ENCODE measurements at places on chromosomes 5 and 9.
A peak's percentile ranks its signal among the peaks of the same experiment; 100 is the strongest.

DNA sequence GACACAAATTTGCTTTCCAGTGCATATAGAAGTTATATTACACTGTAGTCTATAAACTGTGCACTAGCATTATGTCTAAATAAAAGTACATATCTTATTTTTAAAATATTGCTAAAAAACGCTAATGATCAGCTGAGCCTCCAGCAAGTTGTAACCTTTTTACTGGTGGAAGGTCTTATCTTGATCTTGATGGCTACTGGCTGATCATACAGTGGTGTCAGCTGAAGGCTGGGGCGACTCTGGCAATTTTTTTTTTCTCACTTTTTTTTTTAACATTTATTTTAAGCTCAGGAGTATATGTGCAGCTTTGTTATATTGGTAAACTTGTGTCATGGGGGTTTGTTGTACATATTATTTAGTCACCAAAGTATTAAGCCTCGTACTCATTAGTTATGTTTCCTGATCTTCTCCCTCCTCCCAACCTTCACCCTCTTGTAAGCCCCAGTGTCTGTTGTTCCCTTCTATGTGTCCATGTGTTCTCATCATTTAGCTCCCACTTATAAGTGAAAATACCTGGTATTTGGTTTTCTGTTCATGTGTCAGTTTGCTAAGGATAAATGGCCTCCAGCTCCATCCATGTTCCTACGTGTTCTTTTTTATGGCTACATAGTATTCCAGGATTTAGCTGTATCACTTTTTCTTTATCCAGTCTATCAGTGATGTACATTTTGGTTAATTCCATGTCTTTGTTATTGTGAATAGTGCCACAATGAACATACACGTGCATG lies 38.6 kb upstream of the IFNE start:
- DNase-seq: no peak

DNA sequence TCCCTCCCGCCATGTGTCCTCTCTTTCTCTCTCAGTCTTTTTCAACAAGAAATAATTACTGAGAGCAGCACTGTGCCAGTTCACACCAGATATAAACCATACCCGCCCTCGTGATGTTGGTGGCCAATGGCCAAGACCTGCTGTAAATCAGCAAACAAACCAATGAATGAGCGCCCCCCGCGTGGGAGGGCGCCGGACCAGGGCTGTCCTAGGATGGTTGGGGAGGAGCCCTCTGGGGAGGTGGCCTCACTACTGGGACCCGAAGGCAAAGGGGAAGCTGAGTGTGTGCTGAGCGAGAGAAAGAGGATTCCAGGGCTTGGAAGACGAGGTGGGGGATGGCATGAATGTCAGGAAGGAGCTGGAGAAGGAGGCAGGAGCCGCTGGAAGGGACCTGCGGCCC lies 51.2 kb upstream of the BARHL1 start:
- no peak for DNase-seq

DNA sequence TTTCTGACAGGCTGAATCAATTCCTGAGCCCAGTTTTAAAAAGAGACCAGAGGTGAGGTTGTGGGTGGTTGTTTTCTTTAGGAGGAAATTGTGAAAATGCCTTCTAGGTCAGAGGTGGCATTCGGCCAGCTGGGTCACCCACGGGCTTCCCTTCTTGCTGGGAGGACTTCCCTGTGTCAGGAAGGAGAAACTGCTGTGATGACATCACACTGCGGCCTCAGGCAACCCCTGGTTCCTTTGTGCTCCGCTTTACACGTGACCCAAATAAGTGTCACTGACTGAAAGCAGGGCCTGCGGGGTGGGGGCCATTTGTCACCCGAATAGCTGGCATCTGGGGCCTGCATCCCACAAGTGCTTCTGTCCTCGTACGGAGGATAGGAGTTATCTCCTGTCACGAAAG lies 39.7 kb downstream of the FABP6 start:
- DNase-seq: peak; percentile 47

DNA sequence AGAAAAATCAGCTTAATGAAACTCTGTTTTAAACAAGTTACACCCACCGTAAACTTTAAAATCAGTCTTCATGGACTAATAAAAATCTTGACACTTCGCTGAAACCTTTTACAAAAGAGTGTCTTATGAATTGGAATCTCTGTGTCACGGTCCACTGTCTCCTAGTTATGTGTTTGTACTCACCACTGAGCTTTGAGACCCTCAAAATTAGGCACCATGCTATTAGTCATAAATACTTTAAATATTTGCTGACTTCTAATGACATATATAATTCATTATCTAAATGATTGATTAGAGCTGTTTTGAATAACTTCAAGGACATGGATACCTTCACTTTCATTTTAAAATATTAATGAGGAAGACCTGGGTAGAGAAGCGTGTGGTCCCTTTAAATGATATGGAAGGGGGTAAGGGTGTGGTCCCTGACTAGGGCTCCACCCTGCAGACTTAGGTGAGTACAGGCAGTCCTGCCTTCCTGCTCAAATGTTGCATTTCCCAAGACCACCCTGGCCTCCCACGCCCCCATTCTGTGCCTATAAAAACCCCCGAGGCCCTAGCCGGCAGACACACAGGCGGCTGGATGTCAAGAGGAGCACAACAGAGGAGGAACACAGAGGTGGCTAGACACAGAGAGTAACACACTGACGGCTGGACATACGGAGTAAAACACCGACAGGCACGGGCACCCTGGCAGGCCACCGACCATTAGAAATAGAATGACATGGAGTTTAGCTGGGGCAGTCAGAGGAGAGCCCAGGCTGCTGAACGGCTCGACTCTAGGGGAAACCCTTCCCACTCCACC lies 179.0 kb upstream of the CDH9 start:
- no peak for DNase-seq

DNA sequence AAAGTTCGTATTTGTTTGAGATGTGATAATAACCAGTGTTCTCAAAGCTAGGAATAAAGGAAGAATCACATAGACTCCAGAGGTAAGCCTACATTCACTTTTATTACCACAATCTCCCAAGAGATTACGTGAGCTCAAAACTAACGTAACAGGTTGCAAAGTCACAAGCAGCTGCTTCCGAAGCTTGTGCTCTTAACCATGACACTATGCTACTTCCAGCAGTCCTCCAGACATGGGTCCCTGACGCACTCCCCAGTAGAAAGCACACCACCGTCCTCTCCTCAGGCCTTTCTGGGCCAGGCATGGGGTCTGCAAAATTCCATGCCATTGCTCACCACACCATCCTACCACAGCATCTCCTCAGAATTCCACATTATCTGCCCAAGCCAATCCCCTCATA lies 84.6 kb downstream of the PAX5 start:
- DNase-seq: no peak

- DNase-seq: no peak
These were observed 181.8 kb downstream of the NXNL2 start for GRCh38 chr9:88716596-88717290.

DNA sequence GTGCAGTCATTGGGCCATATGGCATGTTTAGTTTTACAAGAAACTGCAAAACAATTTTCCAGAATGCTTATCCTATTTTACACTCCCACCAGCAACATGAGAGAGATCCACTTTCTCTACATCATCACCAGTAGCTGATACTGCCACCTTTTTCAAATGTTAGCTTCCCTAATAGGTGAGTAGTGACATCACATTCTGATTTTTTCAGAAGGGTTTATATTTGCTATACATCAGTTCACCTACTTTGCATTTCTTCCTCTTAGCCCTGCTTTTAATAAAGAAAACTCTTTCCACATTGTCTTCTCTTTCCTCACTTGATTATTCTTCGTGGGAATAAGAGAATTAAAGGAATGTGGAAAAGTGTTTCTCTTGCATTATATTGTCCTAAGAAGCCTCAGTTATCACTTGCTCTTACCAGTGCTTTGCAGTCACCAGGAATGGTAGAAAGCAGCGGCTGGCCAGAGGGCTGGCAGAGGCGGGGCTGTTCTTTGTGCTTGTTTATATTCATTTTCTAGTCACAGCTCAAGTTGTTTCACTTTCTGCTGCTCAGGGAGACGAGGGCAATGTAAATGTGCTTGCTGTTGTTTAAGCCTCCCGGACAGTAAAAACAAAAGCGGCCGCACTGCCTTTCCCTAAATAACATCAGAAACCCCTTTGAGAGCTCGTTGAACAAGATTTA lies 164.8 kb downstream of the HSD17B3 start:
- DNase-seq: peak; percentile 55

- no peak for DNase-seq
These were observed 240.6 kb downstream of the MARCHF11 start for GRCh38 chr5:15938961-15939360.

DNA sequence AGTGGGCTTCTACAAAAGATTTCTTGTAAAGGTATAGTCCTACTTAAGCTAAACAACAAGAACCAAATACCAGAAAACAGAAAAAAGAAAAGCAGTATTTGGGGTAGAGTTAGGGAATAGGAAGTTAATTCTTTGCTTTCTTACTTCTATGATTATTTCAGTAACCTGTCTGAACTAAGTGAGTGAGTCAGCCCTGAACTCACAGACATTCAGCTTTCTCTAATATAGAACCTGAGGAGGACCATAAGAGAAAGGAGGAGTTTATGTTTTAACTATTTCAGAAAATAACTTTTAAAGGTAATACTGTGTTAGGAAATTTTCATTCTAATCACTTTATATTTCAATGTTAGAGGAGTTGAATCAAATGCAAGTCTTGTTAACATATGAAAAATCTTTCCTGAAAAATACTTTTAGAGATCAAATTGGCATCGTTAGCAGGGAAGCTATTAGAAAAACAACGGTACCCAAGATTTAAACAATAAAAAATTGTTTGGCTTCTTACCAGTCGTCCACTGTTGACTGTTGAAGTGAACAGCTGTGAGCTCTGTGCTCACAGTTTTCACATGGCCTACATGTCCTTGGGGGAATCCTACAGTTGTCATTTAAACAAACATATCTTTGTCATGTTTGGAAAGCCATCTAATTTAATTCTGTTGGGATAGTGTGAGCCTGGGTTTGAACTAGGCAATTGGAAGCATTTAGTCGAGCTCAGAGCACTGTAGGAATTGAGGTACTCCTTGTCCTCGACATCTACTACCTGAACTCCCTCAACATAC lies 19.9 kb upstream of the ZFAND5 start:
- peak; percentile 41 for DNase-seq

- no peak for DNase-seq
These were observed 41.9 kb downstream of the NPR3 start for GRCh38 chr5:32753051-32753450.

DNA sequence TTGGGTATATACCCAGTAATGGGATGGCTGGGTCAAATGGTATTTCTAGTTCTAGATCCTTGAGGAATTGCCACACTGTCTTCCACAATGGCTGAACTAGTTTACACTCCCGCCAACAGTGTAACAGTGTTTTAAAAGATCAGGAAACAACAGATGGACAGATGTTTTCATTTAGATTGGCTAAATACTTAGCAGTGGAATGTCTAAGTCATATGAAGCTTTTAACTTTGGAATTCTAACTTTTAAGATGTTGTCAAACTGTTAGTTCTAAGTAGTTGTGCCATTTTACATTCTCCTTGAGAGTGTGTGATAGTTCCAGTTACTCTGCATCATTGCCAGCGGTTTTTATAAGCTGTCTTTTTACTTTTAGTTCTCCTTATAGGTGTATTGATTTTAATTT lies 688.8 kb downstream of the SEMA5A start:
- no peak for DNase-seq

DNA sequence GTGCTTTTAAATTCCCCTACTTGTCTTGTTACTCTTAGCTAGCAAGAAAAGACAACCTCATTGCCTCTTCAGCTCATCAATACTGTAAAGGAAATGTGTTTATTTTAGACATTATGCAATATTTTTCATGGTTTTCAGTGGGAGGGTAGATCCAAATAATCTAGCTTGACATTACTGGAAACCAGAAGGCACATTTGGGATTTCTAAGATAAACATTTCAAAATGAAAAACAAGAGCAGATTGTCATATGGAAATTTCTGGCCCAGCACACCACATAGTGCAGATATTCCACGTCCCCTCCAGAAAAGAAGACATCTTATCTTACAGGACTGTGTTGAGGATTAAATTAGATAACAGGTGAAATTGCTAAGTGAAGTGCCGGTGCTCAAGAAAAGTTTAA lies 296.9 kb downstream of the MSX2 start:
- no peak for DNase-seq

DNA sequence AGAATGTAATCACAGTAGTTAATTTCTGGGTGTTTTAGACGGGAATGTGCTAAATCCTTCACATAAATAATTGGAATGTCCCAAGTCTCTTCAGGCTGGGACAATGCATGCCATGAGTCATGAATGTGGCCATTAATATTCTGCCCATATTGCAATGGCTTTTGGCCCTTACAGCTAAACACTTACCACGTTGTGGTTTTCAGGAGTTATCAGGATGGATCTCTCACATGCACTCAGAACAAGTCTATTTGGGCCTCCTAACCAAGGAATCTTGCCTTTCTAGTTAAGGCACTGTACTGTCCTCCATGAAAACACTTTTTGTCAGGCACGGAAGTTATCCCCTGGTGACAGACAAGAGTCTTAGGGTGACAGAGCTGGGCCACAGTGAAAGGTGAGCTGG lies 32.7 kb downstream of the PKD2L2 start:
- peak; percentile 6 for DNase-seq

- no peak for DNase-seq
These were observed 82.6 kb upstream of the PHYKPL start for GRCh38 chr5:178314961-178315820.

GRCh38 chr9:133584559-133585476 lies 24.4 kb downstream of the FAM163B start:
- peak; percentile 78 for DNase-seq

DNA sequence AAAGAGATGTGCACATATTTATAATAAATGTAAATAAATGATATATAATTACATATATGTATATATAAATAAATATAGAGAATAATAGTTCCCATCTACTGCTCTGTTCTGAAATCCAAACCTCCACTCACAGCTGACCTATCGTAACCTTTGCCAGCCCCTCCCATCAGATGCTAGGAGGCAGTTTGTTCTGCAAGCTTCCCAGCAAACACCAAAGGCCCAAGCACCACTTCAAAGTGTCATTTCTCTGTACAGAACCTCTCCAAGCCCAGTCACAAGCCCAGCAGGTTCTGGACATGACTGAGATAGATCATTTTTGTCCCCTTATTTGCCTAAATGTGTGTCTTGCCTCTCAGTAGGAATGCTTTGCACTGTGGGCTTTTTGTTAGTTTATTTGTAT lies 62.4 kb downstream of the MFAP3 start:
- no peak for DNase-seq

GRCh38 chr5:157076558-157076957 lies 17.6 kb upstream of the HAVCR1 start:
- peak; percentile 13 for DNase-seq

GRCh38 chr5:97836816-97837215 lies 653.8 kb upstream of the RIOK2 start:
- DNase-seq: no peak

DNA sequence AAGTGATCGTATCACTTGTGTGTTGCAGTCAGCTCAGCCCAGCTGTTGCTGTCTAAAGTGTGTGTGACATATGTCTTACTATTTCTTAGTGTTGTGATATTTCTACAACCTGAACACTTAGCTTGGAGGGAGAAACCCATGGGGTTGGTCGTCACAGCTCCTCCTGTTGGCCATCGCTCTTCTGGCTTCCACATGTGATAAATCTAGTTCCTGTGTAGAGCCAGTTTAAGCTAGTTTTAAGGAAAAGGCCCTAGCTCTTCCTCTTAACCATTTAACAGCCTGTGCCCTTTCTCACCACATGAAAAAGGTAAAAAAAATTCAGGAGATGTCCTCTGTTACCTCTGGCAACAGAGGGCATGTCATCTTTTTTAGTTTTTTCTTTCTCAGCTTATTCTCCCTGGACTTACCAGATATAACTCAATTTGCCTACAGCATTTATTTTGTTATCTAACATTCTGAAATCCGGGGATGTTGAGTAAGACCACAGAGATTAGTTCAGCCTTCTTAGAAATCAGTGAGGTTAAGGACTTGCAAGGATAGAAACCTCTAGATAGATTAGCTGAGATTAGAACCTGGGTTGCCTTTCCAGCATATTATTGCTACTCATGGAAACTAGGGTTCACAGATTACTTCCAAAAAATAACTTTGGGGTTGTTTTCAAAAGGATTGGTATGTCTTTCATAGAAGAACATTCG lies 100.4 kb downstream of the GAPVD1 start:
- no peak for DNase-seq

Measured in SJCRH30 (cell line).